Activated CD8-positive, alpha-beta memory T cell treated with anti-CD3 and anti-CD28 coated beads for 1 hour (primary cell): ENCODE measurements at places on chromosomes 7 and 10.

DNA sequence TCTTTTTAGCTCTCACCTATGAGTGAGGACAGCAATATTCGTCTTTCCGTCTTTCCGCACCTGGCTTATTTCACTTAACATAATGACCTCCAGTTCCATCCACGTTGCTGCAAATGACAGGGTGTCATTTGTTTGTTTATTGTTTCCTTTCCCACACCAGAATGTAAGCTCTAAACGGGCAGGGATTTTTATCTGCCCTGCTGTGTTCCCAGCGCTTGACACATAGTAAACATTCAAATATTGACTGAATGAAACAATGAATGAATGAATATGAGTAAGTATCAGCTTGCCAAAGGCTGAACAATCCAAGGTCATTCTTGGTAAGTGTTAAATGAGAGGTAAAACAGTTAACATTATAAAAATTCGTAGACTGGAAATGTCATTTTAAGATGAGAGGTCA, 12.8 kb downstream of the SH3PXD2A start:
- DNase-seq: no peak

- no peak for DNase-seq
Observed at GRCh38 chr10:23974746-23975272, 234.1 kb upstream of the KIAA1217 start.

DNA sequence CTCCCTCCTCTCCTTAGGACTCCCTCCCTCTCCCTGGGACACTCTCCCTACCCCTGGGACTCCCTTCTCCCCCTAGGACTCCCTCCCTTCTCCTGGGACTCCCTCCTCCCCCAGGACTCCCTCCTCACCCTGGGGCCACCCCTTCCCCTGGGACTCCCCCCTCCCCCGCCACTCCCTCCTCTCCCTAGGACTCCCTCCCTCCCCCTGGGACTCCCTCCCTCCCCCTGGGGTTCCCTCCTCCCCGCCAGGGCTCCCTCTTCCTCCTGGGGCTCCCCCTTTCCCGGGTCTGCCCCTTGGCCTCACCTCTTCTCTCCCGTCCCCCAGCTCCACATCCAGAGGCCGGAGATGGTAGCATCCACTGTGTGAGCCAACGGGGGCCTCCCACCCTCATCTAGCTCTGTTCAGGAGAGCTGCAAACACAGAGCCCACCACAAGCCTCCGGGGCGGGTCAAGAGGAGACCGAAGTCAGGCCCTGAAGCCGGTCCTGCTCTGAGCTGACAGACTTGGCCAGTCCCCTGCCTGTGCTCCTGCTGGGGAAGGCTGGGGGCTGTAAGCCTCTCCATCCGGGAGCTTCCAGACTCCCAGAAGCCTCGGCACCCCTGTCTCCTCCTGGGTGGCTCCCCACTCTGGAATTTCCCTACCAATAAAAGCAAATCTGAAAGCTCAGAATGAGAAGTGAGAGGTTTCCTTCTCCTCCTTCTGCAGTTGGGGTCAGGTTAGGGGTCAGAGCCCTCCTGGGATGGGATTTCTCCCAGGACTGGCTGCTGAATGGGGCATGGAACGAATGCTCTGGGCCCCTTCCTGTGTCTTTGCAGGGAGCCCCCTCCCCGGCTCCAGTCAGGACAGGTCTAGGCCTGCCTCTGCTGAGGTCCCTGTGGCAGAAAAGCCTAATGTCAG, 1.4 kb upstream of the MUC17 start:
- DNase-seq: no peak

DNA sequence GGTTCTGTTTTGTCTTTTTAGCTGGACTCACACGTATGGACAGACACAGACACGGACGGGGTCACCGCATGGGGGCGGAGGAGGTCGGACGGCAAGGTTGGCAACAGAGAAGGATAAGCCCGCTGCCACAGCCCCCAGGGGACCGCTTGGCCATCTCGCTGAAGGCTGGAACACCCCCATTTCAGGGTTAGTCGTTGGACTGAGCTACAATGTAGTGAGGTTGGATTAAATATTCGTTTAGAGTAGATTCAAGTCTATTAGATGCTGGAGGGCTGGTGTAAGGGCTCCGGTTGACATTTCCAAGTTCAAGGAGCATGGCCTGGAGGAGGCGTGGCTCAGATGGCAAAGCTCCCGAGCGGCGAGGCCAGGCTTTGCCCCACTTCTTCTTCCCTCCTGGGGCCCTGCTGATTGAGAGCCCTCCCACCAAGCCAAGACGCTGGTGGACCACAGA, 35.2 kb downstream of the PPIF start:
- no peak for DNase-seq

DNA sequence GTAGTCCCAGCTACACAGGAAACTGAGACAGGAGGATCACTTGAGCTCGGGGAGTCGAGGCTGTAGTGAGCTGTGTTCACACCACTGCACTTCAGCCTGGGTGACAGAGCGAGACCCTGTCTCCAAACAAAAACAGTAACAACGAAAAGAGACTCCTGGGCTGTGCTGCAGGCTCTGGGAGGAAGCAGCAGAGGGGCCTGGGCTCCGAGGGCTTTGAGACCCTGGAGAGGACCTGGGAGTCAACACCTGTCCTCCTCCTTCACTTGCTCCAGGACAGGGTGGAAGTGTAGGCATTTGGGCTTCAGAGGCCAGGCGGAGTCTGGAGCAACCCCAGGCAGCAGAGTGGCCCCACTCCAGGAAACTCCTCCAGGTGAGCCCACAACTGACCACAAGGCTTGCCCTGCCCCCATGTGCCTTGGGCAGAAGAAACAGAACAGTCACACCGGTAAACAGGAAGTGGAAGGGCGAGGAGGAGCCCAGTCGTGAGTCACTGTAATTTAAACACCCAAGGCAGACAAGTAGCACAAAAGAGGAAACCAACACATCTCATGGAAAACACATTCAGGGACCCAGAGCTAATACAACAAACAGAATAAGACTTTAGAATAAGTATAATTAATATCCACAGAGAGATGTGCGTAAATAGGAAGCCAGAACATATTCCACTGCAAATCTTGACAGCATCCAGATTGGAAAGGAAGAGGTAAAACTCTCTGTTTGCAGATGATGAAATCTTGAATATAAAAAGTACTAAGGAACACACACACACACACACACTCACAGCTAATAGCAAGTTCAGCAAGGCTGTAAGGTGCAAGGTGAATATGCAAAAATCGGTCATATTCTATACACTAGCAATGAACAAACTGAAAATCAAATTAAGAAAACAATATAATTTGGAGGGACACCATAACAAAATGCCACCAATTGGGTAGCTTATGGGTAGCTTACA, 20.5 kb upstream of the RASGEF1A start:
- no peak for DNase-seq

DNA sequence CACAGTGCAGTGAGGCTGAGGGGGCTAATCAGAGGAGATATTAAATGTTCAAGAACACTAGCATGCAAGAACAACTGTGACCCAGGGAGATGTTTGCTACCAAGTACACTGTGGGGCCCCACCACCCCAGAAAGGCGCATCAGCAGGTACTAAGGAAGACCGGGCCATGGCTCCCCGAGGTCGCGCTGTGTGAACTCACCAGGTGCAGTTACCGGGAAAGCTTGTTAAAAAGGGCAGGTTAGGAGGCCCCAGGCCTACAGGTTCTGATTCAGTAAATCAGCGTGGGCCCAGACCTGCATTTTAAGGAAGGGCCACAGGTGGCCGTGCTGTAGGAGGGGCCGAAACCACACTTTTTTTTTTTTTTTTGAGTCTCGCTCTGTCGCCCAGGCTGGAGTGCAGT, 54.6 kb downstream of the TMEM209 start:
- DNase-seq: no peak
